ENCODE measurements at places on chromosomes 1 and 21.
A peak's percentile ranks its signal among the peaks of the same experiment; 100 is the strongest.

DNA sequence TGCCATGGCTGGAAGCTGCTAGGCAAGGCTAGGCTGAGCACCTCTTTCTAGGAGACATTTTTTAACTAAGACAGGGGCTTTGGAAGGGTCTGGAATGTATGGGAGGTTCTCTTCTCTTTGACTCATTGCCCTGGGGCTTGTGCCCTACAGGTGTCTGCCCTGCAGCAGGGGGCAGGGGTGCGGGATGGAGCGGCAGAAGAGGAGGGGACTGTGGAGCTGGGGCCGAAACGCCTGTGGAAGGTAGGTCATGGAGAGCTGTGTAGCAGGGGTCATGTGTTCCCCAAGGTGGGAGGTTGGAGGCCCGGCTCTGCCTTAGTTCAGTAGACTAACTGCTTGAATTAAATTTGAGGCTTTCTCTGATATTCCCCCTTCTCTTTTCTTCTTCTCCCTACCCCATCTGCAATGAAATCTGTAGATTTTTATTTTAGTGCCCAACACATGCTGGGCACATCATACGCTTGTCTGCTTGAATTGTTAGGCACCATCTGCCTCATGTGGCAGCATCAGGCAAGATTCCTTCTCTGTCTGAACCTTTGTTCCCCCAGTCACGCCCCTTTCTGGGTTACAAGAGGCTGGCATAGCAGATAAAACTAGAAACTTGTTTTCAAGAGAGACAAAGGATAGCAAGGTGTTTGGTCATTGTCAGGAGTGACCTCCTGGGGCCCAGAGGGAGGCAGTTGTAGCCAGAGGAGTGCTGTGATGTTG lies 18.4 kb downstream of the PPFIA4 start:
- DNase-seq: no peak

DNA sequence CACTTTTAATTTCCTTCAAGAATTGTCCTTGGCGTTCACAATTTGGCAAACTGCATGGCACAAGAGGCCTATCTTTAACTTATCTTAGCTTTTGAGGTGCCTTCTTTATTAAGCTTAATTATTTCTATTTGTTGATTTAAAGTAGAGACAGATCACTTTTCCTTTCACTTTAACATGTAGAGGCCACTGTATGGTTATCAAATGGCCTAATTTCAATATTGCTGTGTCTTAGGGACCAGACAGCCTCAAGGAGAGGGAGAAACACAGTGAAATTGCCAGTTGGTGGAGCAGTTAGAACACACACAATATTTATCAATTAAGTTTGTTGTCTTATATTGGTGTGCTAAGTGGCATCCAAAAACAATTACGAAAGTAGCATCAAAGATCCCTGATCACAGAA lies 1013.9 kb downstream of the KCNT2 start:
- no peak for DNase-seq

DNA sequence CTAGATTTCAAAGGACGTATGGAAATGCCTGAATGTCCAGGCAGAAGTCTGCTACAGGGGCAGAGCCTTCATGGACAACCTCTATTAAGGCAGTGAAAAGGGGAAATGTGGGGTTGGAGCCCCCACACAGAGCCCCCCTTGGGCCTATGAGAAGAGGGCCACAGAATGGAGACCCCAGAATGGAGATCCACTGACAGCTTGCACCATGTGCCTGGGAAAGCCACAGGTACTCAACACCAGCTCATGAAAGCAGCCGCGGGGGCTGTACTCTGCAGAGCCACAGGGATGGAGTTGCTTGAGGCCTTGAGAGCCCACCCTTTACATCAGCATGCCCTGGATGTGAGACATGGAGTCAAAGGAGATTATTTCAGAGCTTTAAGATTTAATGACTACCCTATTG lies 108.7 kb downstream of the DMRTB1 start:
- DNase-seq: no peak

DNA sequence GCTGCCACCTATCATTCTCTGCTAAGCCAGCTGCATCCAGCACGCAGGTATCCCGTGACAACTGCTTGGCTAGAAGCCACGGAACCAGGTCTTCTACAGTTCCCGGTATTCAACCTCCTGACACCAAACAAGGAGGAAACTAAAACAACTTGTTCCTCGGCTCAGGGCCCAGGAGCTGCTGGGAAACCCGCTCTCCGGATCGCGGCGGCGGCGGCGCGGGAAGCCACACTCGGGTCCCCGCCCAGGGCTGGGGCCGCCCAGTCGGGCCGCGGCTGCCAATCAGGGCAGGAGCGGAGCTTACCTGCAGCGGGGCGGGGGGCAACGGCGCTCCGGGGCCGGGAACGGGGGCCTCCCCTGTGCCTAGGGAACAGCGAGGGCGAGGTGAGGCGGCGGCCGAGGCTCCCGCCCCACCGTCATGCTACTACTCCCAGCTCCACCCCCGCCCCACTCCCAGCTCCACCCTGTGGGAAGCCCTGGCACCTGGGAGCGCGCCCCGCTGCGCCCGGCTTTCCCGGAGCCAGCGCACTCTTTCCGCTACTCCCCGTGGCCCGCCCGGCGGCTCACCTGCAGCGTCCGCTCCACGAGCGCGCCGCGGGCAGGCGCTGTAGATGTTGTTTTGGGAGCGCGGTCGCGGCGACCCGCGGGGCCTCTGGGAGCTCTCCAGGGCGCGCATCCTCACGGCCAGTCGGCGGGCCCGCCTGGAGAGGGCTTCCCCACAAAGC lies 12.1 kb downstream of the IL24 start:
- peak; percentile 64 for DNase-seq

DNA sequence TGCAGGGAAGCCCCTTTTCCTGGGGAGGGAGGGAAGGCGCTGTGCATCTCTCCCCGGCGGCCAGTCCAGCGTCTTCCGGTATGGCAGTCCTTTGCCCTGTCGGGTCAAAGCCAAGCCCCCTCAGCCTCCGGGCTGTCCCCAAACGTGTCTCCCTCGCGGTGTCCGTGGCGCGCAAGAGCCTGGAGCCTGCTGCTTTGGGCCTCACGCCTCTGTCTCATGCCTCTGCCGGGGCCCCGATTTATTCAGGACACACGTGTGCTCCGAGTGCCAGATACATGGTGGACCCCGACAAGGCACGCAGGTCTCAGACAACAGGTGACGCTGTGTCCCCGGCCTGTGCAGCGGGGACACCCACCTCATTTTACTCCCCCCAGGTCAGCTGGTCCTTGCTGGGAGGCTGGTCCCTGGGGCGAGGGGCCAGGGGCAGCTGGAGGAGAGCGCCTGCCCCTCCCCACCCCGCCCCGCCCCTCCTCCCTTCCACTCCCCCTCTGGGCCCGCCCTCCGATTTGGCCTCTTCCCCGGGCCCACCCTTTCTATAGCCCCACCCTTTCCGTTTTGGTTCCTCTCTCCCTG lies 176.7 kb downstream of the CAMTA1 start:
- no peak for DNase-seq

DNA sequence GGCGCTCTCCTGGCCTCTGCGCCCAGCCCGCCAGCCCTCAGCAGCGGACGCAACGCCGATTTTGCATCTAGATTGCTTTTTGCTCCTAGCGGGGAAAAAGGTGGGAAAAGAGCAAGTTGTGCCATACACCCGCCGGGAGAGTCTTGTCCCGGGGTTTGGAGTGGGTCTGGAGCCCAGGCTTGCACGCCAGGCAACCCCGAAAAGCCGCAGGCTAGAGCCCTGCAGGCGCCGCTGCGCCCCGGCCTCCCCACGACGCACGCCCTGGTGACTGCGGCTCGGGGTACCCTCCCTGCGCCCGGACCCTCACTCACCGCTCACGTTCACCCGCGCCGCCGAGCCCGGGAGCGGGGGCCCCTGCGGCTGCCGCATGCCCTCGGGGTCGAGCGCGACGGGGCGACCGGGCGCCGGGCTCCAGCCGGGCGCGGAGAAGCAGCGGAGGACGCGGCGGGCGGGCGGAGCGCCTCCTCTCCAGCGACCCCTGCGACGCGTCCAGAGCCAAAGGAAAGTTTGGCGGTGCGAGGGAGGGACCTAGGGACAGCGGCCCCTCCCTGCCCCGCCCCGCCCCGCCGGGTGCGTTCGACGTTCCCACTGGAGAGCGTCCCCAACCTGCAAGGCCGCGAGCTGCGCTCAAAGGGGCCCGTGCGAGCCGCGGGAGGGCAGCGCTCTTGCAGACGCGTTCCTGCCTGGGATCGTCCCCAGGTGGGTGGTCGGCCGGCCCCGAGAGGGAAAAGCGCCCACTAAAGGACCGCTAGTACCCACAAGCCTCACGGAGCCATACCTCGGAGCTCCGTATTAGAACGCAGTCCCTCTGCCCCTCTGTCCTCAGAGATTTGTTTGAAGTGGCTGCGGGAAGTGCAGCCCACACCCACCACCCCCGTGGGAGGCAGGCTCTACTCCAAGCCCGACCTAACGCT lies at the start of gene LPAR3:
Gene LPAR3, minus strand, starts transcription at position 502 of the 914 bp plus-strand sequence. CDS start 27,086 bp downstream, outside the sequence.
- DNase-seq: peak; percentile 52

GRCh38 chr1:235470741-235471439 lies 33.4 kb downstream of the B3GALNT2 start:
- no peak for DNase-seq

- peak; percentile 24 for DNase-seq
Observed at GRCh38 chr1:150187560-150187931, 37.8 kb downstream of the PLEKHO1 start.

GRCh38 chr1:31012210-31012924 lies 53.1 kb downstream of the PUM1 start:
- no peak for DNase-seq

DNA sequence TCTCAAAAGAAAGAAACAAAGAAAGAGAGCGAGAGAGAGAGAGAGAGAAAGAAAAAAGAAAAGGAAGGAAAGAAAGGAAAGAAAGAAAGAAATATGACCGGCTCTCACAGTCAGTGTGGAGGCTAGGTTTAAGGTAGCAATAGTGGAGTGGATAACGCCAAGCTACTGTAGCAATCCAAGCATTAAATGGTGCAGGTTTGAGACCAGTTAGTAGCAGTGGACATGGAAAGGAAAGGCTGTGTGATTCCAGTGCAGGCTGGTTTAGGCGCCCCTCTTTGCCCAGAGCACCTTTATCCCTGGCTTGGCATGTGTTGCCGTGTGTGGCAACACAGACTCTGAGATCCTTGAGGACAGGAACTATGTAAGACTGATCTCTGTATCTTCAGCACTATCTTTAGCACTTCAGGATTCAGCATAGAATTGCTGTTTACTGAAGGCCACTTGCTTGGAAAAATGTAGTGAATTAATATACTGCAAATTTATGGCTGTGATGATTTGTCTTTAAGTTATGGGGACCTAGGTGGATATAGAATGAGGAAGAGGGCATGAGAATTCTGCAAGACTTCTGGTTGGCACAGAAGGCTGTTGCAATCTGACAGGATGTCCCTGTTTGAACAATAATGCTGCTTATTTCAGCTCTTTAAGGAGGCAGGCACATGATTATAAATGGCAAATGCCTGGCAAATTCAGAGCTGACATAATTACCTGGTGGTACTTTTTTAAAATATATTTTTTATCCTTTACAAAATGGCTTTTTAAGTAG lies 10.8 kb upstream of the OSBPL9 start:
- no peak for DNase-seq

GRCh38 chr1:235502601-235503402 lies 1.4 kb downstream of the B3GALNT2 start:
- DNase-seq: no peak

- DNase-seq: no peak
Observed at GRCh38 chr1:61337981-61338848, 255.9 kb downstream of the NFIA start.

DNA sequence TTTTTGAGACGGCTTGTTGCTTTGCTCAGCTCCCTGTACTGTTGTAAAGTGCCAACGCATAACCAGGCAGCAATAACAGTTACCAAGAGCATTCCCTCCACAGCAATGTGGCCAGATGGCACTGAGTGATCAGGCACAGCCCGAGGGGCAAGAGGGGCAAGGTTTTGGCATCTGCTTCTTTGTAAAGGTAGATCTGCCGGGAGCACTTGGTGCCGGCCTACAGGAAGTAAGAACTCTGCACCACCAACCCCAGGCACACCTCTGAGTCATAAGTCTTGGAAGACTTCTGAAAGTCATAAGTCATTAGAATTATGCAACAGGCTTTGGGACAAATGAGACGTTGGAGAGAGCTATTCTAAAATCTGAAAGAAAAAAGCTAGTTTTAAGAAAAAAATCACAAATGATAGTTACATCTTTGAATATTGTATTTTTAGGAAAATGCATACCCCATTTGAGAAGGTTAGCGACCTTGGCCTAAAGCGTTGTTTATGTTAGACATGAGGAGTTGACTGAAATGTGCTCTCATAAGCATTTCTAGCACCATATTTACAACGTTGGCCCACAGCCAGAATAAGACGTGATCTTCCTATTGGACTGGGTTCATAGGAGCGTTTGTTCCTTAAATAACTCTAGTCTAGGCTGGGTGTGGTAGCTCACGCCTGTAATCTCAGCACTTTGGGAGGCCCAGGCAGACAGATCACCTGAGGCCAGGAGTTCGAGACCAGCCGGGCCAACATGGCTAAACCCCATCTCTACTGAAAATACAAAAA lies 37.7 kb upstream of the MAP10 start:
- DNase-seq: no peak

GRCh38 chr1:74681449-74681848 lies 7.9 kb upstream of the ERICH3 start:
- DNase-seq: no peak

DNA sequence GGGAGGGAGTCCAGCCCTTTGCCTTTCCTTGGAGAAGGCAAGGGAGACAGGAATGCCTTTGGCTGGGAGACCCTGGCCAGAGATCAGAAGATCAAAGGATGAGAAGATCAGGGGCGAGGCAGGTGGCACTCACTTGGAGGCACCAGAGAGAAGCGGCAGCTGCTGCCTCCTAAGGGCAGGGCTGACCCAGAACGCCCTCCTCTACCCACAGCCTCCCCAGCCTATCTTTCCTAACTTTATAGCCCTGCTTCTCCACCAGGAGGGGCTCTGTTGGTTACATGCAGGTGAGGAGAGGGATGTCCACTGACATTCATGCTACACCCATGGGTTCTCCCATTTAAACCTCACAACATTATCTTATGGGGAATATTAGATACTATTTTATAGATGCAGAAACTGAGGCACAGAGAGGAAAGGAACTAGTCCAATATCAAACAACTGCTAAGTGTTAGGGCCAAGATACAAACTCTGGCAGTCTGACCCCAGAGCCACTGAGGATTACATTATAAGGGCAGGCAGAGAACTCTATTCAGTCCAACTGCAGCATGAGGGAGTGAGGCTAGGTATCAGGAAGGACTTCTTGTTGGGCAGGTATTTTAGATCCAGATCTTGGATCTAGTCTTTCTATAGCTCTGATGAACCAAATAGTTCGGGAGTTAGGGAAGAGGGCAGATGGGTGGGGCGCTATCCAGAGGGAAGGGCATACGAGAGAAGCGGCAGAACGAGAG lies 19.9 kb downstream of the LGR6 start:
- DNase-seq: no peak

DNA sequence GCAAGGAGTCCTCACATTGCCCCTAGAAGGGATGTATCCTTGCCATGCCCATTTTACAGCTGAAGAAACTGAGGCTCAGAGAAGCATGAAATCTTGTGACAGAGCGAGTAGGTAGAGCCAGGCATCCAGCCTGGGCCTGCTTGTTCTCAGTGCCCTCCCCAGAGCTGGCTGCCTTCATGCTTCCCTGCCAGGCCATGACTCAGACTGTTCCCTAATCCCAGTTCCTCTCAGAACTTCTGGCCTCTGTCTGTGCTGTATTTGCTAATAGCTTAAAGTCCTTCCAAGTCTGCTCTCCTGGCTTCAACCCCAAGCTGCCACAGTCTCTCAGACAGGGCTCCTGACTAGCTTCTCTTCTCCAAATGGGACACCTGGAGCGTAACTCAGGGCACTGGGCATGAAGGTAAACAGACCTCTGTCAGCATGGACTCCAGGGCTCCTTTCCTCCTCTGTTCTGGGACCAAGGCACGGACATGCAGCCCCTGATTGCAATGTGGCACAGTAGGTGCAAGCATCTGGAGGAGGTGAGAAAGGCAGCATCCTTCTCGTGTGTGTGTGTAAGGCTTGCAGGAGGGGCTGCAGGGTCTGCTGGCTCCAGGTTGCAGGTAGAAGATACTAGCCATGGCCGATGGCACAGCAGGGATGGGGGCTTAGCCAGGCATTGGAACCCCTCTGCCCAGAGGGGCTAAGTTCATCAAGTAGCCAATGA lies 122.7 kb downstream of the HMGB4 start:
- no peak for DNase-seq

All from activated T-cell treated with anti-CD3 and anti-CD28 coated beads, Interleukin-2, amount 50 U/mL, for 48 hours (primary cell).